Fibroblast of lung (primary cell): ENCODE measurements at places on chromosomes 3 and 15. TPM values are rescaled to one million over a fixed set of nuclear protein-coding genes. Genes with fewer than 3 reads are reported as not detected.
A peak's percentile ranks its signal among the peaks of the same experiment; 100 is the strongest.

The LMOD3 gene
- total RNA-seq: 0.51 and 4.0 TPM in 2 replicates

The RTP4 gene
- 2.1 and 3.5 TPM in 2 replicates for total RNA-seq

The GOLGA6B gene
- total RNA-seq: not detected in 2 replicates

The STARD9 gene
- total RNA-seq: 4.4 and 8.3 TPM in 2 replicates

The PRSS50 gene
- not detected in 2 replicates for total RNA-seq

DNA sequence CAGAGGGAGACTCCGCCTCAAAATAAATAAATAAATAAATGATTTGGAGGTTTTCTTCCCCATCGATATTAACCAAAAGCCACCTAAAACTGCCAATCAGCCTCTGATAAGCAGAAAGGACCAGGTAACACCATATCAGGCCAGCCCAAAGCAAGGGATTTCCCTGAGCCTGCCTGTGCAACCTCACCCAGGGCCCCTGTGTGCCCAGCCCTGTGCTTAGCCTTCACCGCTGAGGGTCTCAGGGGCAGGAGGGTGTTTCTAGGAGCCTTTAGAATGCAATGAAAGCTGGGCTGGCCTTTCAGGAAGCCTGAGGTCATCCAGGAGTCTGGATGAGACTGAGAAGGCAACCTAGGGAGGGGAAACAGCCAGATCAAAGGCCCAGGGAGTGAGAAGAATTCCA, 35.4 kb downstream of the CYP11A1 start:
- no peak for DNase-seq

DNA sequence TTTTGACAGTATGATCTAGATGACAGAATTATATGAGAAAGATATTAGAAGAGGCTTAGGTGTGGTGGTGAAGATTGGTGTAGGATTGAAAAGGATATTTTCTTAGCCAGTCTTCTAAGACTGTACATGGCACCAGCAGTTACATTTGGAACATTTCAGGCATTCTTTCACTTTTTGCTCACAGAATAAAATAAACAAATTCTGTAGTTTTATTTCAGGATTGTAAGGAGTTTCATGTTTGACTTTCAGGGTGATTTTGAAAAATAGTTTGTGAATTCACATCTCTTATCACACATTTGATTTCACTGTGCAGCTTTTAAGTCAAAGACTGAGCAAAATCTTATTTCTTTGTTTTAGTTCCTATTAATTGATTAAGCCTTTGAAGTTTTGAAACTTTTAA, 27.1 kb downstream of the DNAJC13 start:
- peak; percentile 41 for DNase-seq

DNA sequence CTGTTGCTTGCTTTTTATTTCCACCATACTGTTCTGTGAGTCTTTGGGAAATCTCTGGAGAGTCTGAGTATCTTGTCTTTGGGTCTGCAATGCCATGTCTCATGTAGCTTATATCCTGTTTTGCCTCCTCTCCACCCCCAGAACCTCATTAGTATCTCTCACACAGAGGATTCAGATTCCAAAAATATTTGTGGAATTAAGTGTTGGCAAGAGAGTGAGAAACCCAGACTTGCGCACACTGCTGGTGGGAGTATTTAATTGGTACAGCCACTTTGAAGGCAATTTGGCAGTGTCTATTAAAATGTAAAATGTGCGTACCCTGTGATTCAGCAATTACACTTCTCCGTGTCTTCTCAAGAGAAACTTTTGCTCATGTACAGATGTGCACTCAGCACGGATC, 68.6 kb downstream of the ZNF621 start:
- peak; percentile 84 for DNase-seq

- peak; percentile 90 for DNase-seq
Observed at GRCh38 chr3:171860830-171861535, 17.8 kb downstream of the TMEM212 start.

DNA sequence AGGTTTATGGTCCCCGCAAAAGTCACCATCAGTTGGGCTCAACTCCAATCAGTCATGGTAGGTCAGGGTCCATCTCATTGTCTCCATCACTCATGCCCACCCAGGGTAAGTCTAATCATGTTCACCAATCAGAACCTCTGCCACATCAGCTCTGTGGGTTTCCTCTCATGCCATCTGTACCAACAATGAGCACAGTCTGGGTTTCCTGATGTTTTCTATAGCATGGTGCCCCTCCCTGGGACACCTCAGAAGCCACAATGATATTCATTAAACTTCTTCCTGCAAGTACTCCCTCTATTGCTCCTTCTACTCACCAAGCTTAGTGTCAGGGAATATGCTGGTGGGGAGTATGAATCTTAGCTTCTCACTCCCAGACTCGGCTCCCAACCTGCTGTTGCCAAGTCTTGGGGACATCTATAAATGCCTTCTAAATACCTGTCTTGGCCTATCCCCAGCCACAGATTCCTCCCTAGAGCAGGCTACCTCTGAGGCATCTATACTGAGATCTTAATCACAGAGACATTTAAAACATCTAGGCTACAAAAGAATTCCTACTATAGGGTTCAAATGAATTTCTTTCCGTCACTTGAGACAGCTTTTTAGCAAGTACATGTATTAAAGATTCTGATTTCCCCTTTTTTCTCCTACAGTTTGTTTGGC, 5.0 kb upstream of the CCR2 start:
- DNase-seq: no peak

DNA sequence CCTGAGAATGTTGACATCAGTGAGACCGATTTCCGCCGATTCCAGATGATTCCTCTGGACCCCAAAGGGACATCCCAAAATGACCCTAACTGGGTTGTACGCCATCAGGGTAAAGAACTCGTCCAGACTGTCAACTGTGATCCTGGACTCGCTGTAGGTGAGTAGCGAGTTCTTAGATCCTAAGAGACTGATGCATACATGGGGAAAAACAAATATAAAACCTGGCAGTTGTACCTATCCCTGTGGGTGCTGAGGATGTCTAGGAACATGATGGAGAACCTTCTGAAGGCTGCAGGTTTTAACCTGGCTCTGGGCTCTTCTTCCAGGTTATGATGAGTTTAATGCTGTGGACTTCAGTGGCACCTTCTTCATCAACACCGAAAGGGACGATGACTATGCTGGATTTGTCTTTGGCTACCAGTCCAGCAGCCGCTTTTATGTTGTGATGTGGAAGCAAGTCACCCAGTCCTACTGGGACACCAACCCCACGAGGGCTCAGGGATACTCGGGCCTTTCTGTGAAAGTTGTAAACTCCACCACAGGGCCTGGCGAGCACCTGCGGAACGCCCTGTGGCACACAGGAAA, 12.3 kb downstream of the THBS1 start:
- peak; percentile 17 for DNase-seq

DNA sequence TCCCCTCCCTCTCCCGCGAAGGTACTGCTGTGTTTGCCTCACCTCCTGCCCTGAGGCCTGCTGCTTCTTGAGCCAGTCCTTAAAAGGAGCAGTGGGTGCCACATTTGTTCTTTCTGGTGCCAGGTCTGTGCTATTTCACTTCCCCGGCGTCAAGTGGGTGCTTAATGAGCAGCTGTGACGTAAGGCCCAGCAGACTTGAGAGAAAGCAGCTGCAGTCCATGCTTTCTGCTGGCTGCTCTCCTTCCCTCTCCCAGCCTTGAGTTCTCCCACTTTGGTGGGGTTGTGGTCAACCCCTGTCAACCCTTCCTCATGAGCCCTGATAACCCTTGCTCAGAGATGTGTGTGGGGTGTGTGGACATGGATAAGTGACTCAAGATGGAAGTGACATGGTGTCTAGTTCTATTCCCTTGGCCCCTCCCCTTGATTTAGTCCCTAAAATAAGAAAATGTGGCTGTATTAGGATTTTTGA, 6.9 kb downstream of the INAFM2 start:
- peak; percentile 90 for DNase-seq

GRCh38 chr3:25897019-25897418, 107.1 kb downstream of the OXSM start:
- DNase-seq: no peak

DNA sequence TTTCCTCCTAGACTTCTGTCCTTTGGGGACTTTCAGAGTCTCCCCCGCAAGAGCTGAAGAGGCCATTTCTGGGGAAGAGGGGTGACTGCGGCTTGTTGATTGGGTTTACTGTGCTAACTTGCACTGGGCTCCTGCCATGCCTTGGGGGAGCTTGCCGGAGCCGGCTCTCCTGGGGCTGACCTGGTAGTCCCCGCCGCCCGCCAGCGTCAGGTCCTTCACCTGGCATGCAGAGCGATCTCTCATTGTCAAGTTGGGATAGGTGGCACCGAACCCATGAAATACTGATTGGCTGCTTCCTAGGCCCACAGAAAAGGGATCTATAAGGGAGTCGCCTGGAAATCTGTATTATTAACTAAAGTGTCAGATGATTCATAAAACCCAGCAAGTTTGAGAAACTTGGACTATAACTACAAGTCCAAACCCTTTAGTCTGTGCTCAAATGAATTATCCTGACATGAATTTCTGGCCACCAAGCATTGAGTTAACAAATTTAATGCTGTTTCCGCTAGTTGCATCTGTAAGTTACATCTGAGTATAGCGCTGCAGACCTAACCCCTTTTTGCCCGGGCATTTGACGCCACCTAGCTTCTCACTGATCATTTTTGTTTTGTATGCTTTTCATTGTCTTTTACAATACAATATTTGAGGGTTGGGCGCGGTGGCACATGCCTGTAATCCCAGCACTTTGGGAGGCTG, 607 bp upstream of the IMP3 start:
- peak; percentile 70 for DNase-seq

DNA sequence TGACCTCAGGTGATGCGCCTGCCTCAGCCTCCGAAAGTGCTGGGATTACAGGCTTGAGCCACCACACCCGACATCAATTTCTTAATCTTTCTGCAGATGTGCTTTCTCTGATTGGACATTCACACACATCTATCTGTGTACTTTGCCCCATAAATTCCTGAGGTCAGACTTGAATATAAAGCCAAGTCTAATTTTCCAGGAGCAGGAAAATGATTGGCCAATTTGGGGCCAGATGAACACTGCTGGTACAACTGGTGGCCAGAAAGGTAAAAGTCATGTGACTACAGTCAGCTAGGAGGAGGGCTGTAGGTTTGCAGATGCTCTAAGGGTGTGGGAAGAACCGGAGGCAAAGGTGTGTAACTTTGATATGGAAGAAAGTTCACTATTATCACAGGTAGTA, 3.2 kb upstream of the RAD51 start:
- DNase-seq: no peak

DNA sequence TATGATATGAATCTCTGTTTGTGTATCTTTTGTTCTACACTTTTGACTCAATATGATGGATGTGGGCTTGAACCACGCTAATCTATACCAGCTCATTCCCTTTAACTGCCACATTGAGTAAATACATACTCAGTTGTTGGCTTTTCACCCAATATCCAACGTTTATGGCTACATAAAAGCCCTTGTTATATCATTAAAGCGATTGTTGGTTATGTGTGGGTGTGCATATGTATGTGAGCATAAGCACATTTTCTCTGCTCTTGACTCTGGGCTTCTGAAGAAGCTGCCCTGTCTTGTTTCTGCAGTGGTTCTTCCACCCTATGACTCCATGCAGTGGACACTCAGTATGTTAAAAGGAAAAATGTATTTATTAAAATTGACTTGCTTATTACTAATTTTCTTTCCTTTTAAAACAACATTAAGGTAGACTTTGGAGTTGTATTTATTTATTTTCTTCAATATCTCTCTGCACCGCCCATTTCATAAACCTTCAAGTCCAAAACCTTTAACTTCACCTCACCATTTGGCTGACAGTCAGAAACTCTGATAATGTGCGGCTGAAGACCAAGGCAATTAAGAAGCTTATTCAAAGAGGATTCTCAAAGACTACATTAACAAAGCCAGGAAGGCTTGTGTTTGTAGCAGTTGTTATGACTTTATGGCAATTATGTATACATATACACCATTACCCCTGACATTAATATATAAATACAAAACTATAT, 156.1 kb downstream of the THRB start:
- no peak for DNase-seq

DNA sequence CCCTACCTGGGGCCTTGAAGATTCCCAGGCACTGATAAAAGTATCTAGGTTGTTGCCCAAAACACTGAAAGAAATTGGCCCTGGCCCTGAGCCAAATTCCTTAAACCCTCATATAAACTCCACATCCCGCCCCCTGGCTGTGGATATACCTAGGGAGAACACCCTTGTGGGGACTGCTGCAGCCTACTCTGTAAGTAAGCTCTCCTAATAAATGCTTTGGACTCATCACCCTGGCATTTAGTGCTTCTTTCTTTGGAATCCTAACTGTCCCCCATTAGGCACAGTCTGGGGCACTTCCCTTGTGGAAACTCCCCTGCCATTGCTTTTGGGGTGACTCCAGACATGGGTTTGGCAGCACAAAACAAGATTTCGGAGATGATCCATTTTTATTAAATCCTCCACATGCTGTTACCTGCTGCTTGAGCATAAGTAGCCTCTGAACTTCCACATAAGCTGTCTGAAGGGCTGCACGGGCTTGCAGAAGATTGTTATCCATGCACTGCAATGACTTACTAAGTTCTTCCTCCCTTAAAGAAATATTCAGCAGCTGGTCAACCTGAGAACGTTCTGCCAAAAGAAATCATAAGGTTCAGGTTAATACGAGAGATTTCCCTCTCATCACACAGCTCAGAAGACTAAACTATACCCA, 46.4 kb downstream of the ZNF106 start:
- no peak for DNase-seq

DNA sequence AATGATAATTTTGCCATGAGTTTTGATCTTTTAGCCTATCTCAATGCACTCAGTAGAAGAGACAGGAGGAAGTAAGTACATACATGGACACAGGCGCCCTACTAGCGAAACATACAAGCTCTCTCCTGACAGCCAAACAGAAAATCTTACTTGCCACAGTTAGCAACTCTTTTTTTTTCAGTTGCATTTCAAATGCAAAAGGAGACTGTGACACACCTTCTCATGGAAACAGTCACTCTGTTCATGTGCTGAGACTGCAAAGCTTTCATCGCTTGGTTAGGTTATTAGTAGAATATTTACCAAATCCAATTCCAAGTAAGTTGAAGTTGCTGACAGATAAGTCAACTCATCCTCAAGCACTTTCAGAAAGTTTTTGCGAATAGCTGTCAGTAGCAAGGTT, 223.3 kb downstream of the FOXP1 start:
- no peak for DNase-seq

DNA sequence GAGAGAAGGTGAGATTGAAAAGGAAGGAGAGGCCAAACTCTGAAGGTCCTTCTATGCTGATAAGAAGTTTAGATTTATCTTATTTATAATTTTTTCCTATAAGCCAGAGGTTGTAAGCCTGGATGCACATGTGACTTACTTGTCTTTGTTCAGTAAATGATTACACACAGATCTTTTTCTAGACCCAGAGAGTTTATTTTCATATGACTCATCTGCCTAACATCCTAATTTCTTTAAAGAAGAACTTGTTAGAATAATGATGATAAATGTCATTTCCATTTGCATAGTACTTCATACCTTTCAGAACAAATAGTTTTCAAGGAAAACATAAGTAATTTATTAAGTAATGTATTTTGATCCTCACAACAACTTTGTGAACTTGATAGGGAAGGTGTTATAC, 434.8 kb upstream of the DPH6 start:
- DNase-seq: peak; percentile 75
